ENCODE measurements at places on chromosomes 7 and 10.

DNA sequence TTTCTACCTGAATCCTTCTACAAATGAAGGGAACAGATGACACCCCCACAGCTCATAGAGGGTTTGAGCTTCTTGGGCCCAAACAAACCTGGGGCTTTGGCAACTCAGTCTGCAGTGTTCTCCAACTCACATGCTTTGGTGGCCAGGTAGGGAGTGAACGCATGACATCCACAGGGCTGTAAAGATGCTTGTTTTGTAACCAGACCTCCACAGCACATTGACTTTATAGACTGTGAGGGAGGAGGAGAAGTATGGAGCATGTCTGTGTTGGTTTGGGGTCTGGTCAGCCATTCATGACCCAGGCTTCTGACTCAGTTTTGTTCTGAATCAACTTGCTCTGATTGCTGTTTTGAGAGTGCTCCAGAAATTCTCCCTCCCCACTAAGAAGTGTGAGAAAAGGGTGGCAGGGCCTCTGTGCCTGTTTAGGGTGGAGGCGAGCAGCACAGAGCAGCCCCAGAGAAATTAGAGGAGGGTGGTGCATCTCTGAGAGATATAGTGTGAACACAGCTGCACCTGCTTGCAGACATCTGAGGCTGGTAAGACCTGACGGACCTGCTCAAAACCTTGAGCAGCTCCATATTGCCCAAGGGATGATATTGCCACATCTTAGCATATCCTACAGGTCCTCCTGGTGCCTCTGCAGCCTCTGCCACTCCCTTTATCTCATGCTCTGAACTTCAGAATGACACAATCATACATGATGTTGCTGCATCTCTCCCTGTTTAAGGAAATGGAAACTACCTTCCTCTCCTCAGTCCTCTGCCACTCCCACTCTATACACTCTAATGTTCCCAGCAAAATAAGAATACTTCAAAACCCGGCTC is 287.7 kb downstream of the ABCA13 start:
- no peak for DNase-seq

DNA sequence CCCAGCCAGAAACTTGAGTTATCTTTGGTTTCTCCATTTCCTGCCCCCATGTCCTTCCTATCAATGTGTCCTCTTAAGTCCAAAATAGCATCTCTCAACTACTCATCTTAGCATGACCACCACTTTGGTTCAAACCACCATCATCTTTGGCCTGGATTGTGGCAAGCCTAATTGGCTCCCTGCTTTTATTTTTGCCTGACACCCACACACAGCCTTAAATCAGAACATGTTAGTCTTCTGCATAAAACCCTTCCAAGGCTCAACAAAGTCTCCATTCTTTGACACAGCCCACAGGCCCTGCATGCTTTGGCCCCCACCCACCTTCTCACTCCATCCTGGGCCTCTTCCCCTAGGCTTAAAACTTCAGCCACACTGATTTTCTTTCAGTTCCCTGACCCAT is 2.0 kb upstream of the TSPAN14 start:
- DNase-seq: no peak

- no peak for DNase-seq
Measured at GRCh38 chr7:12601302-12601869, 30.9 kb downstream of the SCIN start.

GRCh38 chr10:116185199-116185867 is 87.7 kb downstream of the GFRA1 start:
- DNase-seq: no peak

- no peak for DNase-seq
Measured at GRCh38 chr10:115909962-115910731, 362.9 kb downstream of the GFRA1 start.

GRCh38 chr10:71075759-71076472 is 136.5 kb upstream of the UNC5B start:
- no peak for DNase-seq

GRCh38 chr10:11448190-11448544 is 163.3 kb downstream of the USP6NL start:
- DNase-seq: no peak

- DNase-seq: no peak
Measured at GRCh38 chr10:24674892-24675632, 48.6 kb downstream of the ARHGAP21 start.

- DNase-seq: no peak
Measured at GRCh38 chr10:131727560-131727959, 173.2 kb upstream of the PPP2R2D start.

- DNase-seq: peak; percentile 35
Measured at GRCh38 chr10:44857363-44858016, 53.6 kb upstream of the TMEM72 start.

- DNase-seq: no peak
Measured at GRCh38 chr10:25297466-25297865, 122.7 kb downstream of the GPR158 start.

DNA sequence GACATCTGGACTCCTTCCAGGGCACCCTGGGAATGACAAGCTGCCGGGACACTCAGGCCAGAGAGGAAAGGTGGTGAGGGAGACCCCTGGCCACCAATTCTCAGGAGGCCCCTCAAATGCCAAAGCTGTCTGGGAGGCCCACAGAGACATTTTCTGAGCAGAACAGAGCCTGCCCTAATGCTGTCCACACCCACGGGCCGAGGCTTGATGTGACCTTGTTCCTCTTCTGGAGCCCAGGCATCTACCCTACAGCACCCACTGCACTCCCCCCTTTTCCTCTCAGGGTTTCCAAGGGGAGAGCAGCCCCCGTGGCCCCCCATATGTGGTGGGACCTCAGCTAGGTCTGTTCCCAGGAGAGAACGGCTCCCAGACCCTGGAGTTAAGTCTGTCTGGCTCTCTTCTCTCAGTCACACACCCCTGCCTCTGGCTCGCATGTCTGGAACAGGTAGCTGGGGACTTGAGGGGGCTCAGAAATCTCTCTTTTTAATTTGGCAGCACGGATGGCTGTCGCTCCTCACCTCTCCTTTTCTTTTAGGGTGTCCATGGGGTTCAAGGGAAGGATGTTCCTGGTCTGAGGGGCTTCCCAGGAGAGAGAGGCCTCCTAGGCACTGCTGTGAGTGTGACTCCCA is 16.8 kb upstream of the VOPP1 start:
- no peak for DNase-seq

DNA sequence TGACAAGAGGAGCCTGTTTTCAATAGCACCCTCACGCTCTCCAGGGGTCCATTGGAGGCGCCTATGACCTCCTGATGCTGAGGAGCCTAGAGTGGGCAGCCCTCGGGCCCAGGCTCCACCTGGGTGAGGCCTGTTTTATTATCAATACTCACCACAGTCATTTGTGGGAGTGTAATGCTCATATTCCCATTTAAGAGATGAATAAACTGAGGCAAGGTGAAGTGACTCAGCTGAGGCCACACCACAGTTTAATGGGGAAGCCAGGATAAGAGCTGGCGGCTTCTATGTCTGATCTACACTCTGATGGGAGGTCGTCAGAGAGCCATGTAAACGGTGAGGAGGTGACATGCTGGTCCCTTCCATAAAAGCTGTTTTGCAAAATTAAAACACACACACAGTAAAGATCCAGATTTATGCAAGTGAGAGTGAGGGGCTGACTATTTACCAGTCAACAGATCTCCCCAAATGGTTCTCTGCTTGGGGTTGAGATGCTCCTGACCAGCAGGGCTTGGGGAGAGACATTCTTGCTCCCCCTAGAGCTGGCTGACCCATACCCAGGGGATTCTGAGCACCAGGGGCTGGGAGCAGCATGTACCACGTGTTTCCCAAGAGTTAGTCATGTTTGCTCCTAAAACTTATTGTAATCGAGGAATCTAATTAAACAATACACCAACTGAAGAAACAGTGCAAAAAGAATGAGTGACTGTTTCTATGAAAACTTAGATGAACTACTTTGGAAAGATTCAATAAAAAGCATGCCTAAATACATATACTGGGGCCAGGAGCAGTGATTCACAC is 81.0 kb upstream of the INSIG1 start:
- DNase-seq: no peak

GRCh38 chr10:93541402-93542357 is 24.8 kb upstream of the FFAR4 start:
- no peak for DNase-seq

GRCh38 chr7:67306331-67306730 is 309.7 kb downstream of the TYW1 start:
- no peak for DNase-seq

DNA sequence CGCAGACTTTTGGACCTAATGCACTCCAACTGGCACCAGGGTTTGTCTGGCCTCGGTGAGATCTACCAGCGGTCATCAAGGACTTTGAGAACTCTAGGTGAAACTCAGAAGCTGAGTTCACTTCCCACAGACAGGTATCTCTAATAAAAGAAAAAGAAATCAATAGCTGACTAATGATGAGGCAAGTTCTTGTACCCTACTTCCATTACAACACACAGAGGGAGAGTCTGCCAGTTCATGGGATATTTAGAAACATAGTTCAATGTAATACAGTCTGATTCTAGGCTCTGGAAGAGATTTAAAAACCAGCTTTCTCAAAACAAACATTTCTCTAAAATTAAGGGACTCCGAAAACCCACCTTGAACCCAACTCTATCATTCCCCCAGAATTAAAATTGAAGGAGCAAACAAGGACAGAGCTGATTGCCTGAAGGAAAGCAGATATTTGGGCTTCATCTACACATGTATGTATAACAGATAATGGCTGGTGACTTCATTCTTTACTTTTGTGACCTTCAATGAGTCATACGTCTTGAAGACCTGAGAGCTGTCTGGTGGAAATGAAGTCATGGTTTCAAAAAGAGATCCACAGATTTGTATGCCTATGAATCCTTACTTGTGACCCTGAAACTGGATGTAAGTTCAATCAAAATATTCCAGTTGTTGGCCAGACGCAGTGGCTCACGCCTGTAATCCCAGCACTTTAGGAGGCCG is 2.7 kb upstream of the PNLIPRP1 start:
- no peak for DNase-seq

DNA sequence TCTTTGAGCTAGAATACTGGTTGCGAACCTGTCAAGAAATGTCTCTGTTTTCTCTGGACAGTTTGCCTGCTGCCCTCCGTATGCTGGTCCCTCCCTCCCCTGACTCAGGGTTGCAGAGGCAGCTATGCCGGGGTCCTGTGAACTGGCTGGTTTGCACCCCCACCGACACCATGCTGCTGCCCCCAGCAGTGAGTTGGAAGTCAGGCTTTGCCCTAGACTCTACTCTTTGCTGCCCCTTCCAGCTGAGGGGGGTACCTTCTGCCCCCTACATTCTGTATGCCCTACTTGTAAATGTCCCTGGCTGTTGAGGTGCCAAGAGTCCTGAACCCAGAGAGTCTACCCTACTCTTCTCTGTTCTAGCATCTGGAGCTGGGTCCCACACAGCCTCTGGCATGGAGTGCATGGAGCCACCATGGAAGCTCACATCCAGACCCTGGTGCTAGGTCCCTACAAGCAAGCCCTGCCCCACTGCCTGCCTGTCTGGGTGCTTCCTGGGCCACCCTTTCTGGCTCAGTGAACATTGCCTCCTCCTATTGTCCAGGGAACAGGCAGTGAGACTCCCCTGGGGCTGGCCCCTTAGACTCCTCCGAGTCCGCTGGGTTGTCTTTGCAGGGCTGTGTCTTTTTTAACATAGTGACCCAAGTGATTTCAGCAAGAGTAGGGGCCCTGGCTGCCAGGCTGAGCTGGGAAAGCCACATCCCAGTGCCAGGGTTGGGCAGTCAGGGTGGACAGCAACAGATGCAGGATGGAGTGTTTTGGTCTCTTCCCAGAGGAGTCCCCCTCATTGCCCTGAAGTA is 138.9 kb downstream of the ADCY1 start:
- DNase-seq: no peak

- DNase-seq: no peak
Measured at GRCh38 chr7:116138202-116138801, 72.0 kb upstream of the TES start.

- DNase-seq: peak; percentile 14
Measured at GRCh38 chr7:103065667-103066066, 8.9 kb downstream of the FBXL13 start.

- no peak for DNase-seq
Measured at GRCh38 chr7:80635998-80636397, 2.4 kb upstream of the CD36 start.

GRCh38 chr10:131038056-131038455 is 273.5 kb downstream of the TCERG1L start:
- no peak for DNase-seq

- no peak for DNase-seq
Measured at GRCh38 chr10:117967149-117967650, 79.5 kb downstream of the RAB11FIP2 start.

DNA sequence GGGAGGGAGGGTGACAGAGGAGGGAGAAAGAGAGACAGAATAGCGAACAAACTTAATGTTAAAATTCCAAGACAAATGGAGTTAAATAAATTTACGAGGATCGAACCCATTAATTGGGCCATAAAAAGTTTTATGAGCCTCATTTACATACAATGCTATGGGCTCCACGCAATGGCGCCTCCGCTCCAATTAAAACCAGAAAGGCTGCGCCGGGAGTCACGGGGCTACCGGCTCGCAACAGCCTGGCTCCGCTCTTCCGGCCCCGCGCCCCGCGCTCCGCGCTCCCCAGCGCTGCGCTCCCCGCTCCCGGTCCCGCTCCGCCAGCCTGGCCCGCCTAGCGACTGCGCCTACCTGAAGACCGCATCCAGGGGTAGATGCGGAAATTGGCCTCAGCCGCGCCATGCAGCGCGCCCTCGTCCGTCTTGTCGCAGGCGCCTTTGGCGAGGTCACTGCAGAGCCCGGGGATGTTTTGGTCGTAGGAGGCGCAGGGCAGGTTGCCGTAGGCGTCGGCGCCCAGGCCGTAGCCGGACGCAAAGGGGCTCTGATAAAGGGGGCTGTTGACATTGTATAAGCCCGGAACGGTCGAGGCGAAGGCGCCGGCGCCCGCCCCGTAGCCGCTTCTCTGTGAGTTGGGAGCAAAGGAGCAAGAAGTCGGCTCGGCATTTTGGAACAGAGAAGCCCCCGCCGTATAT is 513 bp downstream of the HOXA7 start:
- DNase-seq: no peak

- no peak for DNase-seq
Measured at GRCh38 chr10:2665772-2666171, 401.6 kb upstream of the PFKP start.

DNA sequence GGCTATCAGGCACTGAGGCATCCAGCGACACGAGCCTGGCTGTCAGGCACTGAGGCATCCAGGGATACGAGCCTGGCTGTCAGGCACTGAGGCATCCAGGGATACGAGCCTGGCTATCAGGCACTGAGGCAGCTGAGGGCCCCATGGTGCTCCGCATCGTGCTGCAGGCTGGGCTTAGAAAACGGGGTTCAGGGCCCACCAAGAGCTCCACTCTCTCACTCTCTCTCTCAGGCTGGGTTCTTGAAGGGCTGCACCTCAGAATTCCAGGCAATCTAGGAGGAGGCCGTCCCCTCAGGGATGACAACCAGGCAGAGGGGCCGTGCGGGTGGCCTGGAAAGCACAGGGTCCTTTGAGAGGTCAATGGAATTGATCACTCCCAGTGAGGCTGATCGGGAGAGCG is 69.0 kb downstream of the CFAP46 start:
- DNase-seq: no peak
